ENCODE measurements at places on chromosomes 1 and 21.

DNA sequence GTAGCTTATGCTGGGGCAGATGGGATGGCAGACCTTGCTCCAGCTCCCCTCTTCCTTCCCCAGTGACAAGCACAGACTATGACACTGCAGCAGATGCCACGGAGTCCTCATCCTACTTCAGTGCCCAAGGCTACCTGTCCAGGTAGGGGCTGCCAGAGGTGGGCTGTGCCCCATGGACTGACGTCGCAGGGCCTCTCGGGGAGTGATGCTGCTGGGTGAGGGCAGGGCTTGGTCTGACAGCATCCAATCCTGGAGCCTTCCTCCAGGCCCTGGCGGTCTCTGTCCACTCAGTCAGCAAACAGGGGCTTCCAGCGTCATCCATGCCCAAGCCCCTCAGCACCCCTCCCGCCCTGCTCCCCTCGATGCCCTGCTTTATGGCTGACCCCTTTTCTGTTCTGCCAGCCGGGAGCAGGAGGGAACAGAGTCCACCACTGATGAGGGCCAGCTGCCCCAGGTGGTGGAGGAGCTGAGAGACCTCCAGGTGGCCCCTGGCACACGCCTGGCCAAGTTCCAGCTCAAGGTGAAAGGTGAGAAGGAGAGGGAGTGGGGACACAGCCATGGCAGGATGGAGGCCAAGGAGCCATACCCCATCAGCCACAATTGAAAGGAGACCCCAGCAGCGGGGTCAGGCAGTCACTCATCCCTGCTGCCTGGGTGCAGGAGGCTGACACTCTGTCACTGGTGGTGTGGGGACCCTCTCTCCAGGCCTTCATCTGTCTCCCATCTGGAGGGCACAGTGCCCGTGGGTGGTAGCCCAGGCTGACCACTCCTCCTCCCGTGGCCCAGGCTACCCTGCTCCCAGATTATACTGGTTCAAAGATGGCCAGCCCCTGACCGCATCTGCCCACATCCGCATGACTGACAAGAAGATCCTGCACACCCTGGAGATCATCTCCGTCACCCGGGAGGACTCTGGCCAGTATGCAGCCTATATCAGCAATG, 73.6 kb downstream of the TRIM11 start:
- no peaks in the 10 kb centered on the region for H3K36me3 ChIP-seq
- no peak overlapping the region for H3K27ac ChIP-seq
- H3K27me3 ChIP-seq = no peaks in the 10 kb centered on the region

GRCh38 chr1:24253571-24253970, 65.6 kb upstream of the GRHL3 start:
- H3K27ac ChIP-seq = no peak overlapping the region
- no peaks in the 10 kb centered on the region for H3K4me1 ChIP-seq
- no peaks in the 10 kb centered on the region for H3K36me3 ChIP-seq

DNA sequence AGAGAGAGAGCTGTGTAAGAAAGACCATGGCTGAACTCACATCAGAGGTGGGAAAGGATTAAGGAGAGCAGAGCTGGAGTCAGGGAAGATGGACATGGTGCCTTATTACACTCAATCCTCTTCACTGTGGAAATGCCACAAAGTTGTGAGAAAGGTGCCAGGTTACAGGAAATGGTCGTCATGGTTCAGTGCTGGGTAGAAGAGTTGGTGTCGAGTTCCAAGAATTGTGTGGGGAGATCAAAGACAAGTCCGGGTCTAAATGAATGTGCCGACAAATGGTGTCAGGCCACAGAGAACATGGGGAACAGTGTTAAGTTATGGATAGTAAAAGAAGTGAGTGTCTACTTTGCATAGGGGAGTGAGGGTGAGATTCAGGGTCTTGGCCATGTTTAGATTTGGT, 40.9 kb downstream of the LAMC2 start:
- H3K4me1 ChIP-seq = peaks cover 19% of the 10 kb centered on the region
- H3K27ac ChIP-seq = peak overlapping the region; percentile 74
- no peak overlapping the region for H3K4me3 ChIP-seq
- no peak for DNase-seq
- no peaks in the 10 kb centered on the region for H3K27me3 ChIP-seq

GRCh38 chr1:117392771-117393170, 25.5 kb downstream of the MAN1A2 start:
- H3K27ac ChIP-seq = no peak overlapping the region
- H3K36me3 ChIP-seq = no peaks in the 10 kb centered on the region
- no peak overlapping the region for H3K4me3 ChIP-seq
- DNase-seq = no peak
- H3K4me1 ChIP-seq = no peaks in the 10 kb centered on the region

DNA sequence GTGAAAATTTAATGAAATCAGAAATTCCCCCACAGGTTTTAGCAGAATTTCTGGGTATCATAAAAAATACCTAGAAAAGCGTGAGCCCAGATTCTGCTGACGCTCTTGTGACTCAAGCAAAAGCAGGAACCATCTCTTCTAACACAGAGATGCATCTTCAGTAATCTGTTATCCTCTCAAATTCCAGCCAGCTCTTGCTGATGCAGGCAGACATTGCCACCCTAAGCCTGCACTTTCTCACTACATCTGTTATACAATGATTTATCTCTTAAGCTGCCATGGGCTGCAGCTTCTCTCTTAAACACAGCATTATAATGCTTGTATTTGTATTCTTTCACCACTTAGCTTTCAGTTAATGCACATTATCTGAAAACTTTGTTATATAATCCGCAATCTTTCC, 113.0 kb upstream of the RGS1 start:
- H3K4me3 ChIP-seq = no peak overlapping the region
- no peak for DNase-seq
- no peaks in the 10 kb centered on the region for H3K27me3 ChIP-seq
- H3K36me3 ChIP-seq = no peaks in the 10 kb centered on the region
- H3K4me1 ChIP-seq = no peaks in the 10 kb centered on the region
- H3K27ac ChIP-seq = no peak overlapping the region

DNA sequence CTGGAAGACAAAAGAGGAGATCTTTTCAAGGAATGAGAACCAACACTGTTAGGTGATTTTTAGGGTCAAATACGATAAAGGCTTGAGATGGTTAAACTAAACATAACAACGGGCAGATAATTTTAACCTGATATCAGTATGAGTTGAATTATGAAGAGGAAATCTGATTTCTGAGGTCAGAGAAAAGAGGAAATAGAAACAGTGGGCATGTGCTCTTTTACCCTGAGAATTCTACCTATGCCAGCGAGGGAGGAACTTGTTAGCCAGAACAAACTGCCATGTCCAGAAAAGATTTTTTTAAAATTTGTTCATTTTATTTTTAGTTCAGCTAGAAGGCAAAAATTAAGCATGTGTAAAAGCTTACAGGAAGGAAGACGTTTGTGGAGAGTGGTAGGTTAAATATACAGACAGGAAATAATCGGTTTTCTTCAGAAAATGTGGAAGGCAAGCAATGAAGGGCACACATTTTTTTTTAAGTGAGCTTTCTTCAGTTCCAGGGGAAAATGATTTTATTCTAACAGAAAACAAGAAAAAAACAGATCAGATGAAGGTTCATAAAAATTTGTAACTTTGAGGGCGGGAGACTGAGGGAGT, 1745.3 kb downstream of the MRPL39 start:
- no peaks in the 10 kb centered on the region for H3K36me3 ChIP-seq
- no peaks in the 10 kb centered on the region for H3K27me3 ChIP-seq

DNA sequence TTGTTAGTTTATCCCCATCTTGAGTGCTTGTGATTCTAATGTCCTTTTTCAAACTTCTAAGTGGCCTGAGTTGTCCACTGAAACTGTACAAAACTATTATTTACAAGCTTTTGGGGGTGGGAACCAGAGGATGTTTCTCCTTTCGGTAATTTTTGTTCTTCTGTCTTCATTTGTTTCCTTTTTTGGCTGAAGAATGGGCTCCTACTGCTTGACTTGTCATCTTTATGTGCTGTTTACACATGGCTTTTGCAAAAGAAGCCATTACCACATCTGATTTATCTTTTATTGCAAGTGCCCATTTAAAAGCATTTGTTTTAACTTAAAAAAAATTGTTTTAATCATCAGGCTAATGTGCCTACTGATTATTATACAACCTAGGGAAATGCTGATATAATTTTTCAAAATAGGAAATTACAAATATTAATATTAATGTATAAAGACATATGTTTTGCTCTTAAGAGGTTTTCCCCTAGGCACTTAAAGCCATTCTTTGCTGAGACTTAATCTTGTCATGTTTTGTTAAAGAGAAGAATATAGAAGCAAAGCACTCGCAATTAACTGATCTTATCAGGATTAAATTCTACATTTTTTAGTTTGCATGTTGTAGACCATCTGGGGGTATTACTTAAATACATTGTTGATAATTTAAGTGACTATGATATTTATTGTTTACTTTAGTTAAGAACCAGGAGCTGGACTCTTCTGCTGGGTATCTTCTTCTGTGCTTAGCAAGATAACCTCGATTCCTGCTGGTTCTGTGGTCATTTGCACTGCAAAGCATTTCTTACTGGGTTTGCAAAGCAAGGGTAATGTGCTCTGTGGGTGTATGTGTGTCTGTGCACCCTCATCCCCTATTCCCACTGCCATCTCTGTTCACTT, 40.1 kb downstream of the TMEM200B start:
- H3K36me3 ChIP-seq = no peaks in the 10 kb centered on the region
- no peak overlapping the region for H3K27ac ChIP-seq
- DNase-seq = no peak
- no peak overlapping the region for H3K4me3 ChIP-seq
- no peaks in the 10 kb centered on the region for H3K4me1 ChIP-seq

- DNase-seq = peak; percentile 40
- no peak overlapping the region for H3K4me3 ChIP-seq
- peaks cover 15% of the 10 kb centered on the region for H3K4me1 ChIP-seq
- no peaks in the 10 kb centered on the region for H3K36me3 ChIP-seq
Measured at GRCh38 chr1:229951856-229952534, 115.0 kb upstream of the GALNT2 start.

DNA sequence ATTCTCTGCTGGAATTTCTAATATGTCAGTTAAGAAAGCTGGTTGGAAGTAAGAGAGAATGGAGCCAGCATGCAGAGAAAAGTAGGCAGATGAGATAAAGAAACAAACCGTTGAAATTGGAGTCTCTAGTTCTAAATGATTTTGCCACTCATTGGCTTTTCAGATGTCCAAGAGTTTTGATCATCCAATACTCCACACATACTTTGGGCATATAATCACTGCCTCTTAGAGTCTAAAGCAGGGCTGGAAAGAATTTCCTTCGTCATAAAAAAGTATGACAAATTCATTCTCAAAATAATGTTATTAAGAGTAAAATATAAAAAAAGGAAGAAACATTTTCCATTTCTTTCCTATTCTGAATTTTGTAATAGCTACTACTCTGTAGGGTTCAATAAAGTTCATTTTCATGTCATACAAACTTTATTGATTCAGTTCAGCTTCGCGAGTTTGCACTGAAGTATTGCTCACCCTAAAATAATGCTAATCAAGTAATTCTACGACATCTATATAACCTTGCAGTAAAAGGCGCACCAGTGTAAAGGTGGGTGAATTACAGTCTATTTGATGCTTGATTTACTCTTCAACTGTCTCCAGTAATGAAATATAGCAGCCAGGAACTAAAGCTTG, 1556.6 kb downstream of the NCAM2 start:
- H3K36me3 ChIP-seq = no peaks in the 10 kb centered on the region
- no peaks in the 10 kb centered on the region for H3K4me1 ChIP-seq
- peak overlapping the region; percentile 36 for H3K27ac ChIP-seq
- DNase-seq = no peak

GRCh38 chr1:108182959-108183700, 17.0 kb downstream of the SLC25A24 start:
- H3K4me3 ChIP-seq = no peak overlapping the region
- no peaks in the 10 kb centered on the region for H3K27me3 ChIP-seq
- H3K36me3 ChIP-seq = peaks cover 31% of the 10 kb centered on the region
- H3K4me1 ChIP-seq = peaks cover 5% of the 10 kb centered on the region
- no peak for DNase-seq

- peak overlapping the region; percentile 17 for H3K27ac ChIP-seq
- H3K4me1 ChIP-seq = peaks cover 34% of the 10 kb centered on the region
- H3K27me3 ChIP-seq = no peaks in the 10 kb centered on the region
- H3K36me3 ChIP-seq = no peaks in the 10 kb centered on the region
- peak overlapping the region; percentile 10 for H3K4me3 ChIP-seq
Measured at GRCh38 chr1:232620356-232620969, 9.5 kb downstream of the SIPA1L2 start.

GRCh38 chr1:17828991-17829390, 73.9 kb downstream of the ACTL8 start:
- no peaks in the 10 kb centered on the region for H3K4me1 ChIP-seq
- no peak overlapping the region for H3K27ac ChIP-seq
- H3K4me3 ChIP-seq = no peak overlapping the region
- H3K27me3 ChIP-seq = peaks cover 60% of the 10 kb centered on the region

DNA sequence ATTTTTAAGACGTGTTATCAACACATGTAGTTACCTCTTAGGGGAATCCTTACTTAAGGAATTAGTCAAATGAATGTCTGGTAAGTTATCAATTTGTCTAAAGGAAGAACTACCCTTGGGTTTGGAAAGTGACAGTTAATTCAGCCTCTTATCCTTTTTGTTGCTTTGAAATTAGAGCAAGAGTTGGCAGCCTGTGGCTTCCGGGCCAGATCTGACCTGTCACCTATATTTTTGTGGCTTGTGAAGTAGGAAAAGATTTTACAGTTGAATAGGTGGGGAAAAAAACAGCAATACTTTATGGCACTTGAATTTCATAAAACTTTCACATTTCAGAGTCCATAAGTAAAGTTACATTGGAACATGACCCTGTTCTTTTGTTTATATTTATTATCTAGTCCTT, 5.5 kb downstream of the MRPS6 start:
- H3K27ac ChIP-seq = peak overlapping the region; percentile 27
- H3K36me3 ChIP-seq = peaks cover 7% of the 10 kb centered on the region
- H3K27me3 ChIP-seq = no peaks in the 10 kb centered on the region
- DNase-seq = no peak
- H3K4me3 ChIP-seq = no peak overlapping the region

- no peaks in the 10 kb centered on the region for H3K36me3 ChIP-seq
- DNase-seq = no peak
- H3K4me3 ChIP-seq = no peak overlapping the region
- H3K27me3 ChIP-seq = no peaks in the 10 kb centered on the region
- H3K4me1 ChIP-seq = peaks cover 7% of the 10 kb centered on the region
- no peak overlapping the region for H3K27ac ChIP-seq
Measured at GRCh38 chr1:61152066-61152465, 69.7 kb downstream of the NFIA start.

- peak overlapping the region; percentile 100 for H3K27ac ChIP-seq
- H3K4me3 ChIP-seq = peak overlapping the region; percentile 88
- H3K36me3 ChIP-seq = peaks cover 27% of the 10 kb centered on the region
- H3K27me3 ChIP-seq = peaks cover 9% of the 10 kb centered on the region
- peaks cover 10% of the 10 kb centered on the region for H3K4me1 ChIP-seq
- DNase-seq = peak; percentile 75
Measured at GRCh38 chr1:27724961-27725373, 794 bp upstream of the FAM76A start.

DNA sequence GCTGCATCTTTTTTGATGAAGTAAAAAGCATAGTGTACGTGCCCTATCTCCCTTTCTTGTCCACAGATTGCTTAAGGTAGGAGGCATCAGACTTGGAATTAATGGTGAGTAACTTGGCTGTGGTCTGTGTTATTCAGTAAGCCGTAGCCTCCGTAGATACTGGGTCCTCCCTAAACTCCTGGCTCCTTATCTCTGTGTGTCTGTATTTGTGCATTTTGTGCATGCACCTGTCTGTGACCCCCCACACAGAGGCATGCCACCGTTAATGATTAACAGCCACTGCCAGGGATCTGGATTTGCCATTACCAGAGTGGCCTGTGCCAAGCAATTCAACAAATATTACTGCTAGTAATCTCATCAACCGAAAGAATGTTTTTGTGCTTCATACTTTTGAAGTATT, 31.9 kb downstream of the MAP3K21 start:
- H3K27ac ChIP-seq = no peak overlapping the region
- H3K27me3 ChIP-seq = no peaks in the 10 kb centered on the region
- H3K4me3 ChIP-seq = no peak overlapping the region
- H3K36me3 ChIP-seq = peaks cover 64% of the 10 kb centered on the region

Measured in MCF 10A (cell line).